ENCODE measurements at places on chromosomes 7 and 10. TPM values are rescaled to one million over a fixed set of nuclear protein-coding genes. Genes with fewer than 3 reads are reported as not detected.

DNA sequence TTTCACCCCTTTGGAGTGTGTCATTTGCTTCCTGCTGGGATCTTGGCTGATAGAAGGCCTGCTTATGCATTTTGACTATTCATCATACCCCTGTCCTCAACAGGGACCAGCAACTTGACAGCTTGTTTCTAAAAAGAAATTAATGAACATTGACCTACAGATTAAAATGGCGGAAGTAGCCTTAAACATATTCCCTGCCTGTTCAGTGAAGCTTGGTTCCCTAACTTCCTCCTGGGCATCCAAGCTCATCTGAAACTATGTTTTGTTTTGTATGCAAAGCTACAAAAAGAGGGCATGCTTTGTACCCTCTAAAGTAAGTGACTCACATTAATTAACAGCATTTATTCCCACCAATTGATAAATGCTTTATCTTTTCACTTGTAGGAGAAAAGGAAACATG, 26.8 kb upstream of the CDK14 start:
- no peak for DNase-seq

Gene CPEB3
- total RNA-seq, result 0.82 TPM

Gene MMP21
- not detected for total RNA-seq

GRCh38 chr10:62861507-62861906, 45.3 kb upstream of the EGR2 start:
- DNase-seq, result no peak

GRCh38 chr10:2887391-2888070, 179.8 kb upstream of the PFKP start:
- DNase-seq, result no peak

- no peak for DNase-seq
These were observed 2.1 kb downstream of the RET start for GRCh38 chr10:43078986-43079273.

DNA sequence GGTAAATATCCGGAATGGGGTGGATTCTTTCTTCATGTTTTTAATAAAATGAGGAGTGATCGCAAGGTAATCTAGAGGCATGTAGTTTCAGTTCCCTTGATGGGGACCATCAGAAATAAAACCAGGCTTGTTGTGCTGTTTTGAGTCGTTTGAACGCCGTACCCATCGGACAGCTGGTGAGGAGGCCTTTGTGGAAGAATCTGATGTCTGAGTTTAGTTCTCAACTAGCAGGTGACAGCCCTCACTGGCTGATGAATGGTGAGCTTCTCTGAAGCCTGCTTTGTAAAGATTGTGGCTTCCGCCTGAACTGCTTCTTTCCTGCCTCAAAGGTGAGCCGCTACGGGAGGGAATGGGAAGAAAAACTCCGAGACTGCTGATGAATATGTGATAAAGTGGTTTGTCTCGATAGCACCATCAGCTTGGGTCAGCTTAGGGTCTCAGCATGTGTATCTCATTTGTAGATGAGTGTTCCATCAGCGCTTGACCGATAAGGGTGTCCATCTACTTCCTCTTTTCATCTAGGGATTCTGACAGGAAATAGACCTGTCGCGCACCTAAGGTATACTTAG, 977 bp downstream of the TMEM248 start:
- DNase-seq, result peak; percentile 18

DNA sequence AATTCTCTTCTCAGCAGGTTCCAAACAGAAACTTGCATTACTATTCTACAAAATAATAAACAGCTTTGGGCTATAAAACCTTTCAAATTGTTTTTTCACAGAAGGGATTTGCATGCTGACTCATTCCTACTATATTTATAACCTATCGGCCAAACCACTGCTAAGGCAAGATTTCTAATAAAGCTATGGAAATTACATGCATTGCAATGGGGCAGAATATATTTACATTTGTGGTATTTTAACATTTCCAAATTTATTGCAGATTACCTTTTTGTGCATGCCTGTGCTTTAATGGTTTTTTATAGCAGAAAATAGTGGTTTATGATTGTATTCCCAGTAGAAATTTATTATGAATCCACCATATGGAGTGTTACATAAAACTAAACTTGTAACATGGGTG, 69.0 kb upstream of the NPVF start:
- no peak for DNase-seq

DNA sequence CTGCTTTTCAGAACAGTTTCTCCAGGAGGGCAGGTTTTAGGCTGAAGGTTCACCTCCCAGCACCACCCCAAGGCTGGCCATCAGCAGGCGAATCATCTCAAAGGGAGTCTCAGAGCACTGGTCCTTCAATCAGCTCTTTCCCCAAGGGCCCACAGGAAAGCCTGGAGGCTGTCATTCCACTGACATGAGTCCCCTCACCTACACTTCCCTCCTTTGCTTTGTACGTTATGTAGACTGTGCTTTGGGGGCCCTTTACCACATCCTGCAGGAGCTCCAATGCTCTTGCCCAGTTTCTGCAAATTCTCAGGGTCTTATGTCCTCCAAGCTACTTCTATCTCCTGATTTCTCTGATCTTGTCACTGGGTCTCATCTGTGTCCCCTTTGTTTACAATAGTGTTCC, 15.4 kb downstream of the WDFY4 start:
- DNase-seq, result no peak

Gene VWDE
- total RNA-seq, result 0.13 TPM

DNA sequence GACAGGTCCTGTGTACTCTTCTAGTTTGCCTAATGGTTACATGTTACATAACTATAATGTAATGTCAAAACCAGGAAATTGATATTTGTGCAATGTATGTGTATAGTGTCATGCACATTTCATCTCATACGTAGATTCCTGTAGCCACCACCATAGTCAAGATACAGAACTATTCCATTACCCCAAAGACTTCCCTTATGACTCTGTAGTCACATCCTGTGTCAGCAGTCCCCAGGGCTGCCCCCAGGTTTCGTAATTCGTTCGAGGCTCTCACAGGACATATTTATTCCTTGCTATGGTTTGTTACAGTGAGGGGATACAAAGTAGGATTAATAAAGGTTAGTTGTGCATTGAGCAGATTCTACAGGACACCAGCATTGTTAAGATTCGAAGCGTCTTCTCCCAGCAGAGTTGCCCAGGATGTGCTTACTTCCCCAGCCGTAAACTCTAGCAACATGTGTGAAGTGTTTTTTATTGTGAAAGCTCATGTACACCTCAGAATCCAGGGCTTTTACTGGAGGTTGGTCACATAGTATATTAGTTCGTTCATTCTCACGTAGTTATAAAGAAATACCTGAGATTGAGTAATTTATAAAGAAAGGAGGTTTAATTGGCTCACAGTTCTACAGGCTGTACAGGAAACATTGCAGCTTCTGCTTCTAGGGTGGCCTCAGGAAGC, 18.6 kb downstream of the RABGEF1 start:
- no peak for DNase-seq

GRCh38 chr10:44923611-44924010, 12.5 kb downstream of the TMEM72 start:
- no peak for DNase-seq

Gene RALA
- total RNA-seq, result 28.5 TPM

DNA sequence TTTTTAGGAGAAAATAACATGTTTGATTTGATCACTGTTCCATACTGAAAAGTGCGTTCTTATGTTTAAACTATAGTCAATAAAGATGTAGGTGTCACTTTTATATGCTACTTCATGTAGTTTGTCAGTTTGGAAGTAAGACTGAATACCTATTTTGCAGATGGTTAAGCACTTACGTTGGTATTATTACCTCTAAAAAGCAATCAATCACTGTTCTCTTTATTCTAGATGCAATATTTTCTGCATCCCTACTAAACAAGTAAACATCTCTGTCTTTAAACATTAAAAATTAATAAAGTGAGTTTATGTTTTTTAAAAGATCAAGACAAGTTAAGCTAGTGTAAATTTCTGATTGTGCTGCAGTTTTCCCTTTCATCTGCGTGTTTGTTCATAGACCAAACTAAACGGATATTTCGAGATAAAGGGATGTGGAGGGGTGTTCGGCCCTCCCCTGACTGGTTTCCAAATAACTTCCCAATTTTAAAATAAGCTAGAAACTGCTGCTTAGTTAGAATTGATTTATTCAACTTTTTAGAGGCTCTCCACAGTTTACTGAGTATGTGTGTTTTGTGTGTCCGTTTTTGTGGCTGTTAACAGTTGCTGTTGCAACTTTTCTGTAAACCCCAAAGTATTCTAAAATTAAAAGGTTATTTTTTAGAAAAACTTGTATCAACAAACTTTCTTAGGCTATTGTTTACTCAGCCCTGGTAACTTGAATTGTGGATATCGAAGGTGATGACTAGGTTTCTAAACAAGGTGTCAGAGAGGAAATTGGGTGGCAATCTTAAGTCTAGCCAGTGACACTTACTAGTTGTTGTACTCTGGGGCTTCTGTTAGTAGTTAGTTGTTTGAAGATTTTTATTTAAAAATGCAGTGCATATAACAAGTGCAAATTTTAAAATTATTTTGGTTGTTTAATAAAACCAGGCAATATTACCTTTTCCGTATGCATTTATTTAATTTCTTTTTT, 974 bp downstream of the KIF11 start:
- DNase-seq, result no peak

DNA sequence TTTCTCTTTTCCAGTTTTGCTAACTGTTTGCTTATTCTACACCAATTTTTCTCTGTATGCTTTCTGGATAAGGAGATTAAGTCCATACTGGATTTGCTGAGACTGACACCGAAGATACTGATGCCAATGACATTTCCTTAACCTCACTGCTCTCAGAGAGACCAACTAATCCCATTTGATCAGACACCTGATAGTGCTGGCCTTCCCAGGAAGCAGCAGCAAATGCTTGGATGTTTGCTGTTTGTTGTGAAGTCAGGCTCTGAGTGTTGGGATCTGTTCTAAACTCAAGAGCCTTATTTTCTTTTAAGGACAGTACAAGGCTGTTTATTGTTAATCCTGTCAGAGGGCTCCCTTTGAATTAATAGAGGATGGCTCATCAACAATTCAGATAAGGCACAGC, 143.3 kb downstream of the ANK3 start:
- DNase-seq, result no peak

GRCh38 chr10:561721-562120, 127.7 kb downstream of the DIP2C start:
- DNase-seq, result no peak

- DNase-seq, result no peak
These were observed 663 bp downstream of the MACC1 start for GRCh38 chr7:20216406-20217036.

Gene MSMB
- not detected for total RNA-seq

- DNase-seq, result no peak
These were observed 195.2 kb upstream of the C7orf33 start for GRCh38 chr7:148395352-148395811.
